NCI-H2081 (cell line): ENCODE measurements at places on chromosomes 7 and 10.

DNA sequence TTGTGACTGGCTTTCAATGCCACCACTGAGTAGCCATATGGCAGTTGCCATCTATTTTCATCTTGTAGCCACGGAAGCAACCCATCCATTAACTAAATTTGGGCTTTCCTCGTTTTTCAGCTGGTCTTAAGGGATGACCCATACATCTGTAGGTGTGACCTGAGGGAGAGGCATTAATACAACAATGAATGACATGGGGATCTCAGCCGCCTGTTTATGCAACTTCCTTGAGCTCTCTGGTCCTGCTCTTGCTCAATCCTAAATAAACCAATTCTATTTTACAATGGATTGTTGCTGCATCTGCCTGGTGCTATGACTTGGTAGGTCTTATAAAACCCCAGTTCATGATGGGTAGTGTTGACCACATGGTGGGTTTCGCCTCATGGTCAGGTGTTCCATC is 21.9 kb upstream of the ADAM22 start:
- DNase-seq, result no peak

- peak; percentile 47 for DNase-seq
These were observed 1.3 kb downstream of the SLC26A4 start for GRCh38 chr7:107661865-107662379.

- DNase-seq, result no peak
These were observed 5.3 kb downstream of the VAX1 start for GRCh38 chr10:117132751-117133231.

DNA sequence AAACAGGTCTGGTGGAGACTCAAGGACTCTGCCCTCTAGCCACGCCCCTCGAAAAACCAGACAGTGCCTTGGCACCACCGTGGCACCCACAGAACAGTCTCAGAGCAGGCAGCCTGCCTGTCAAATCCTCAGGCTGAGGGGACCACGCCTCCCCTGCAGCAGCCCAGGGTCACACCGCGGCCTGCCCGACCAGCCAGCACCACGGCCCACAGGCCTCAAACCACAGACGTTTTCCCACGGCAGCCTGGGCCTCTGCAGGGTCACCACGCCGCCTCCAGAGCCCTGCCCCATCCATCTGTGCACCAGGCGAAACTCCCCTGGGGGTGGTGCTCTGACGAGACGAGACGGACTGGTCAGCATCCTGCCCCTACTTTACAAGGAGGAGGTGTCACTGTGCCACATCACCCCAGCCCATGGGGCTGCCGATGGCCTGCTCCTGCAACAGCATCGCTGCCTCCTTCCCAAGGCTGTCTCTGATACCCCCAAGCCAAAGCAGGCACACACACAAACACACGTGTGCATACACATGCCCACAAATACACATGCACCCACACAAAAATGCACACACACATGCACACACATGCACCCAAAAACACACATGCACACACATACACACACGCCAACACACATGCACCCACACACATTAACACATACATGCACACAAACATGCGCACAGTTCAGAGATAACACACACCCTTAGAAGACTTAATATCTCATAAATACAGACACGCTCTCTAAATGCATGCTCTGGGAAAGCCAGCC is 24.6 kb downstream of the PAPOLB start:
- no peak for DNase-seq

- DNase-seq, result no peak
These were observed 1.7 kb upstream of the MRLN start for GRCh38 chr10:59754951-59755350.

GRCh38 chr10:12358863-12359564 is 9.7 kb downstream of the CAMK1D start:
- DNase-seq, result no peak

DNA sequence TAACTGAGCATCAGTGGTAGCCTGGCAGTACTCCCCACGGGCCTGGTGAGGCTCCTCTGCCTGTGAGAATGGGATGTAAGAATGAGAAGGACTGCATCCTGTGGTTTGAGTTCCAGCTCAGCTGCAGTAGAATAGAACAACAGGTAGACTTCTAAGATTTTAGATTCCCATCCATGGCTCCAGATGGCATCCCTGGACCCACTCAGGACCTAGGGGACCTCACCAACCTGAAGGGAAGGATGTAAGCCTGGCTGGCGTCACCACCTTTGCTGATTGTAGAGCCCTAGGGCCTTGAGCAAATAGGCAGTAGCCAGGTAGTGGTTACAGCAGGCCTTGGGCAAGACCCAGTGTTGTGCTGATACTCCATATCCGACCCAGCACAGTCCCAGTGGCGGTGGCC is 9.6 kb upstream of the AOC1 start:
- DNase-seq, result no peak

GRCh38 chr7:20596653-20597052 is 18.8 kb upstream of the ABCB5 start:
- DNase-seq, result no peak

GRCh38 chr10:132142396-132143161 is 44.2 kb upstream of the DPYSL4 start:
- peak; percentile 2 for DNase-seq

DNA sequence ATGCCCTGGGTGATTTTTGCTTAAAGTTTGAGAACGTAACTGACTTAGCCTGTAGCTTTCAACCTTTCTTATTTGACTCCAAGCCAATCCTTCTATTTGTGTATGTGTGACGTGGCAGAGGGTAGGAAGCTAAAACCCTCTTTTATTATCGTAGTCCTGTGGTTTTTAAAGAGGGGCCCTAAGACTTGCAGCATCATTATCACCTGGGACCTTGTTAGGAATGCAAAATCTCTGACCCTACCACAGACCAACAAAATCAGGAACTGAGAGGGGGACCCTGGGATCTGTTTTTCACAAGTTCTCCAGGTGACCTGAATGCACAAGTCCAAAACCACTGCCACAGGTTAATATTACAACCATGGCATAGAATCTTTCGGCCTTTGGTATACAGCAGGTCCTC is 80.1 kb downstream of the OSBPL3 start:
- DNase-seq, result no peak

GRCh38 chr10:48806342-48806741 is 121.7 kb downstream of the WDFY4 start:
- no peak for DNase-seq

- DNase-seq, result no peak
These were observed 87.7 kb upstream of the CYP26C1 start for GRCh38 chr10:92972886-92973285.

- DNase-seq, result no peak
These were observed 14.8 kb downstream of the AKR1D1 start for GRCh38 chr7:138091032-138091431.

- DNase-seq, result no peak
These were observed 31.3 kb upstream of the RNF32 start for GRCh38 chr7:156609010-156609877.

DNA sequence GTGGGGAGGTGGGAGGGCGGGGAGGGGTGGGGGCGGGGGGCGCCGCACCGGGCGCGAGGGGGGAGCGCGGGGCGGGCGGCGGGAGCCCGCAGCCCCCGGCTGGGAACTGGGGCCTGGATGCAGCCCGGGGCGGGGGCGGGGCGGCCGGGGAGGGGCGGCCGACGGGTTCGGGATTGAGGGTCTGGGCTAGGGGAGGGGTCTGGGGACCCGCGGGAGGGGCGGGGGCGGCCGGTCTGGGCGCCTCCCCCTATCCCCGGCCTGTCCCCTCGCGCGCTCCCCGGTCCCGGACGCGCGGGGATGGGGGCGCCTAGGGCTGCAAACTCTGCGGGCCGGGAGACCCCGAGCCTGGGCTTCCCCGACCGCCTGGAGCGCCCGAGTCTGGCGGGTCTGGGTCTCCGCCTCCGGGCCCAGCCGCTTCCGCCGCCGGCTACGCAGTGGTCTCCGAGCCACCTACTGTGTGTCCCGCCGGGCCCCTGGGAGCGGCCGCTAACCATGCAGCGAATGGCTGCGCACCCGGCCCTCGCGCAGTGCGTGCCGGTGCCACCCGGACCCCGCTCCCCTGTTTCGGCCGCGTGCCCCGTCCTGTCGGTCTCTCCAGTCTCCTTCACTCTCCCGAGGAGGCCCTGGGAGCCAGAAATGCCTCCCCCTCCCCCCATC is 375 bp upstream of the FGF8 start:
- DNase-seq, result no peak

GRCh38 chr7:136186281-136186680 is 209.1 kb upstream of the MTPN start:
- DNase-seq, result no peak

DNA sequence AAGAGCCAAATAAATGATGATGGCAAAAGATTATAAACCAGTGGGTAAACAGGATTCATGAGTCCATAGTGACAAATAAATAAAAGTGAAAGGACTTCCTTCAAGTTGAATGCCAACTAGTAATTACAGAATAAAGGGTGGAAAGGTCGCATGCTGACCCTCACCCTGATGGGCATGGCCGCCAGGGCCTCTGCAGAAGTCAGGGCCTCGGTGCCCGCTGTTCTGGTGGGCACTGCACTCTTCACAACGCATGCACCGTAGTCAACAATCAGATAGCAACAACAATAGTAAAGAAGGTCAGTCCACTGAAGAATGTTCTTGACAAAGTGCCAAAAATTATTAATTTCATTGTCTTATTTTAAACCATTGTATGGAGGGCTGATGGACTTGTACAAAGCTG is 123.2 kb upstream of the LANCL2 start:
- DNase-seq, result no peak

- DNase-seq, result no peak
These were observed 11.9 kb upstream of the OPTN start for GRCh38 chr10:13087986-13088618.

- no peak for DNase-seq
These were observed 20.9 kb downstream of the NUDCD3 start for GRCh38 chr7:44469461-44470134.

DNA sequence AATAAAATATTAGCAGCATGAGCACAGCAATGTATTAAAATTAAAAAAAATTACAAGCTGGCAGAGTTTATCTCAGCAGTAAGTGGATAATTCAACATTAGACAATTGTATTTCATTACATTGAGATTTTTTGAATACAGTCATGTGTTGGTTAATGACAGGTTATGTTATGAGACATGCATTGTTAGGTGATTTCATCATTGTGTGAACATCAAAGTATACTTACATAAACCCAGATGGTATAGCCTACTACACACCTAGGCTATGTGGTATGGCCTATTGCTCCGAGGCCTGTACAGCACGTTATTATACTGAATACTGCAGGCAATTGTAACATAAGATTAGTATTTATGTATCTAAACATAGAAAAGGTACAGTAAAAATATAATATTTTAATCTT is 29.7 kb downstream of the CCDC6 start:
- DNase-seq, result peak; percentile 67

GRCh38 chr7:31061185-31061584 is 9.1 kb downstream of the ADCYAP1R1 start:
- no peak for DNase-seq

GRCh38 chr7:6385110-6385781 is 62.5 kb downstream of the DAGLB start:
- DNase-seq, result peak; percentile 18

GRCh38 chr10:72248468-72249151 is 25.1 kb upstream of the DDIT4 start:
- DNase-seq, result peak; percentile 14

DNA sequence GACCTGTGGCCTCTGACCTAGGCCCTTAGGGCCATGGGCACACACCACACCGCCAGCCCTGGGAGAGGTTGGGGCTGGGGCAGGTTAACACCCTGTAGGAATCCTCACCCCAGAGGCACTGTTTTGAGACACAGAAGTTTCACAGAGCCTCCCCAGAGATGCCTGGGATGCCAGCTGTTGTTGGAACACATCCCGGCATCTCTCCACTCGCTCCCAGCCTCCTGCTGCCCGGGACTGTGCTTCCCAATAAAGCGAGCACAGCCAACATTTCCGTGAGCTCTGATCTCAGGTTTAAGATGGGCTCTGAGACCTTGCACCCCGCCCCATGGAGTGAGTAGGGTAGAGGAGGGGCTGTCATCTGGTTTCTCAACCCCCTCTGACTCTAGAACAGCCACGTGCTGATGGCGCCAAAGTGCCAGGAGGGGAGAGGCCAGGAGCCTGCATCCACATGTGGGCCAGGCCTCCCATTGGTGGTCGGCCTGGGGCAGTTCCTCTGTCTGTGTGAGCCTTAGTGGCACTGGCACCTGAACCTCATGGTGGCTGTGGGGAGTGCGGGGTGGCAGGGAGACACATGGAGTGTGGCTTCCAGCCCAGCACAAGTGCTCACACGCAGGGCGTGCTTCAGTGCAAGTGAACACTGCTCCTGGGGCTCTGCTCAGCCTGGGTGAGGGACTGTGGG is 54.7 kb downstream of the RASGEF1A start:
- no peak for DNase-seq

DNA sequence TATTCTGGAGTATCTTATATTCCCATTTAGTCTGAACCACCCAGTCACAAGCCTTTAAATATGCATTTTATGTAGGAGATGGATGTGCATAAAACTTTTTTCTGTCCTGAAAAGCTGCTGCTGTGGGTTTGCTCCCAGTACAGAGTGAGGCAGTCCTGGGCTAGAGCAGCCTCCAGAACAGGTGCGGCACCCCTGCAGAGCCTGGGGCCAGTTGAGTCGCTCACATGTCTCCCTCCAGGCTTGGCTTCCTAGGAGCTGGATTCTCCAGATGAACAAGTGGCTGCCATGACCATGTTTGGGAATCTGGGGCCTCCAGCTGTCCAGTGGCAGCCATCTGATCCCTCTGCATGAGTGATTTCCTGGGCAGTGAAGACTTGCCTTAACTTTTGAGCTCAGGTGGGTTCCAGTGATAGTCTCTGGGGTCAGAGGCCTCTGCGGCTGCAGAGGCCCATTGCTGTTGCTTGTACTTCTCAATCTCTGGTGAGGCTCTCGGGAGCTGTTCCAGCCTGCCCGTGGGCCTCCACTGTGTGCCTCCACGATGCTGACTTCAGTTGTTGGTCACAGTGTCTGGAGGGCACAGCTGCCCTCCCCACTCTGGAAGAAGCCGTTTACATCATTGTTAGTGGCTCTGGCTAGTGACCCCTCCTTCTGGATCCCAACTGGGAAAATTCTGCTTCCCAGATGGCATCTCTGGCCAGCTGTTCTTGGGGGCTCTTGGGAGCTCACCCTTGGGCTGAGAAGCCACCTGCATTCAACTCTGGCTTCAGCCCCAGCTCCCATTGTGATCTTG is 120.4 kb downstream of the EMX2 start:
- no peak for DNase-seq

DNA sequence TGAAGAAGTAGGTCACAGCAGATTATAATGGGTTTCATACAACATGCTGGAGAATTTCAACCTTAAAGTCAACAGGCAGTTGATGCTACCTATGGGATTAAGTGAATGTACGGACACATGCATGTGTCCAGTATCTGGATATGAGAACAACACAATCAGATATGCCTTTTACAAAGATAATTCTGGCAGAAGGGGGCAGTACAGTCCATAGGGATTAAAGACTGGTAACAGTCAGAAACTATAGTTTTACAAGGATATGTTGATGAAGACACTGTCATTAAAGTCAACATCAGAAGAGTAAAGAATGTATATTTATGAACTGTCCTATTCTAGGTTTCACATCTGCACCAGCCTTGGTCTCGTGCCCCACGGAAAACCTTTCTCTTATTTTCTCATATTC is 41.5 kb downstream of the ANKMY2 start:
- no peak for DNase-seq

- no peak for DNase-seq
These were observed 20.5 kb downstream of the YKT6 start for GRCh38 chr7:44221231-44221791.

GRCh38 chr10:121927841-121928527 is at the start of gene ATE1:
Gene ATE1, minus strand, starts transcription at chr10:121928031. Its CDS starts 82 bp downstream, at chr10:121927949.
- DNase-seq, result peak; percentile 80

GRCh38 chr10:63829573-63830149 is 308.5 kb downstream of the REEP3 start:
- DNase-seq, result no peak

- DNase-seq, result peak; percentile 57
These were observed 186.7 kb upstream of the HGF start for GRCh38 chr7:81956520-81956919.

GRCh38 chr10:61835069-61835945 is 66.2 kb upstream of the ARID5B start:
- DNase-seq, result no peak
